ENCODE measurements at places on chromosomes 11 and 22.

- DNase-seq = no peak
Observed at GRCh38 chr22:46547179-46547882, 9.9 kb upstream of the CELSR1 start.

- no peak for DNase-seq
Observed at GRCh38 chr22:35465109-35465701, 65.3 kb downstream of the MCM5 start.

GRCh38 chr11:12052676-12053605, 44.5 kb upstream of the DKK3 start:
- no peak for DNase-seq

DNA sequence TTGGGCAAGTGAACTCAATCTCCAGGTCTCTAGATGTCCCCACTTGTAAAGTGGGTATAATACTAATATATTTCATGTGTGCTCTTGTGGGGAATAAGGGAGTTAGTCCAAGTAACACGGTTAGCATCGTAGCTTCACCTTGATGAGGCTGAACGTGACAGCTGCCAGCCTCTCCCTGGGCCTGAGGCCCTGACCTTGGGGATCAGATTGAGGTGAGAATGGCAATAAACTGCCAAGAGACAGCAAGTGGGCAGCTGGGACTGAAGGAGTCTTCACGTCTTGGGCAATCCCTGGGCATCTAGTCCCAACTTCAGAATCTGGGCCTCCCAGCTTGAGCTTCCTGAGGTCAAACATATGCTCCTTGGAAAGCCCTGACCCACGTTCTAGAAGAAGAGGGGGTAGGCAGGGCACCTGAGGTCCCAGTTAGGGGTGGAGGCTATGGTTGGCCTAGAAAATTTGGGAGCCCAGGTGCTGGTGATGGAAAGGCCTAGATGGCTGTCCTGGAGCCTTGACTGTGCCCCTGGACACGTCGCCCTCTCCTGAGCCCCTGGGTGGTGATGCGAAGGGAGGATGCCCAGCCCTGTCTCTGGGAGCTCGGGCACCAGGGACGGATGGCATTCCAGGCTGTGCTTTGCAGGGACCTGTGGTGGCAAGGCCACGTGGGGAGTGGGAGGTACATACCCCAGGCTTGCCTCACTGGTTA, 23.4 kb downstream of the ADAMTS15 start:
- DNase-seq = no peak

GRCh38 chr11:63851364-63851763, 12.5 kb downstream of the MARK2 start:
- DNase-seq = no peak

DNA sequence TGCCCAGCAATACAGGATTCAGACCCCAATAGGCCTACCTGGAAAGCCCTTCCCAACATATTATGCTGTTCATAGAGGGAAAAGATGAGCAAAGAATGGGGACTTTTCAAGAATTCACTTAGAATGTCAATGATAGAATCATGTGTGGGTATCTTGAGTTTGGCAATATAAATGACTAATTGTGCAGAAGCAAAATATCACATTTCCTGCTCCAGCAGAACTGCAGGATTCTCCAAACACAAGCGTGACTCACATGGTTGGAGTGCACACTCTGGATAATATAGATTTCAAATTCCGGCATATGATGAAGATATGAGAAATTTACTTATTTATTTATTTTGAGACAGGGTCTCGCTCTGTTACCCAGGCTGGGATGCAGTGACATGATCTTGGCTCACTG, 12.5 kb upstream of the APOL5 start:
- DNase-seq = no peak

DNA sequence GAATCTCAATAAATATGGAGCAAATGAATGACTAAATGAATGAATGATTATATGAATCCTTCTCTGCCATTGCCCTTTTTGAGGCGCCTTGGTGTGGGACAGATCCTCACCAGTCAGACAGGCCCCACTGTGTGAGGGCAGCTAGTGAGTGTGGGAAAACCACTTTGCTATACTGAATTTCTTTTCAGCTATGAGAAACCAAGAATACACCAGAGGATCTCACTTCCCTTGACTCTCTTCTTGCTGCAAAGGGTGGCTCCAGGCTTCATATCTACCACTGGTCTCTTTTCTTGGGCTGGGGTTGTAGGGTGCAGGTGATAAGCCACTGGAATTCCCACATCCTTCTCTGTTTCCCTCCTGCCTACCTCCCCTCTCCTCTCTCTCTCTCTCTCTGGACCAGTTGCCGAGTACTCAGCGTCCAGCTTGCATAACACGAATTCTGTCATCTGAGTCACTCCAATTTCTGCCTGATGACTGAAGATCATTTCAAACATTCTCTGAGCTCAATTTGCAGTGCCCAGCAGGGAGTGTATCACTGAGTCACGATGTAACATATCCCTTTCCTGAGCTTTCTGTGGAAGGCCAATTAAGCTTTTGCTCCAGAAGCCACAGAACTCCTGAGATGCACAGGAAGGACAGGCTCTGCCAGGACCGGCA, 304.3 kb upstream of the NCAM1 start:
- DNase-seq = no peak

DNA sequence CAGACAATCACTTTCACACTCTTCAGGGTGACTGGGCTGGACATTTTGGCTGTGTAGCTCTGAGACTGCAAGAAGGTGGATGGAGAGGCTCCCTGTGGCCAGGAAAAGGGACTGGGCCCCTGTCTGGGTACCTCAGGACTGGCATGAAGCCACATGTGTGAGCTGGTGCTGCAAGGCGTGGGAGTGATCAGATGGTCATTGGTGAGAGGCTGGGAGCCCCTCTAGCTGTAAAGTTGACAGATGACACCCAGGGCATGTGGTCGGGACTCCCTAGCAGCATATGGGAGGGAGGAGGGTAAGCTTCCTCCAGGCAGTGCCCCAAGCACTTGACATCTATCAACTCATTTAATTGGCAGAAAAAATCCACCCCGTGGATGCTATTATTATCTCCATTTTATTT, 18.9 kb upstream of the CABP2 start:
- DNase-seq = no peak

DNA sequence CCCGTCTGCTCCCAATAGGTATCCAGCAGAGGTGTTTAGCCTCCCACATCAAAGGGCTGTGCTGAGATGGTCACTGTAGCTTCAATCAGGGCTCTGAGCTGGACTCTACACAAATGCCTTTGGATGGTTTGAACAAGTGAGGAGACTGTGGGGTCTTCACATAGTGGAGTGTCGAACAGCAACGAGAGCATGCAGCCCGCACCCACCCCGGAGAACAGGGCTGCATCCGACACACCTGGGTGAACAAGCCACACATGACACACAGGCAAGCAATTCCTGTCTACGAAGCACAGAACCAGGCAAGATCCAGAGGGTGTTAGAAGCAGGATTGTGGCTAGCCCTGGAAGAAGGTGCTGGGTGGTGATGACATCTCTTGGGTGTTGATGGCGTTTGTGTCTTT, 58.0 kb upstream of the FGF3 start:
- DNase-seq = no peak

DNA sequence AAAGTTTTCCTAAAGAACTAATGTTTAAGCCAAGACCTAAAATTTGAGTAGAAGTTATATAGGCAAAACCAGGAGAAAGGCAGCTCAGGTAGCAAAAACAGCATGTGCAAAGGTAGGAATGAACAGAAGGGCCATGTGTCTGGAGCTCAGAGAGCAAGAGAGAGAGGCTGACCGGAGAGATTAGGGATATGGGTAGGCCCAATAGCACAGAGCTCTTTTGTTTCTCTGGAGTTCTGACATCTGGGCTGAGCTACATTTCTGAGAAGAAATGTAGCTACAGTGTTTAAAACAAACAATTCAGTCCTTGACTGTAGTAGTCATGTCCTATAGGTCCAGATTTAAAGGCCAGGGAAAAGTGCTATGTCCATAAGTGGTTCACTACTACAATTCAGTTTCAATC, 4.5 kb downstream of the C11orf97 start:
- no peak for DNase-seq

DNA sequence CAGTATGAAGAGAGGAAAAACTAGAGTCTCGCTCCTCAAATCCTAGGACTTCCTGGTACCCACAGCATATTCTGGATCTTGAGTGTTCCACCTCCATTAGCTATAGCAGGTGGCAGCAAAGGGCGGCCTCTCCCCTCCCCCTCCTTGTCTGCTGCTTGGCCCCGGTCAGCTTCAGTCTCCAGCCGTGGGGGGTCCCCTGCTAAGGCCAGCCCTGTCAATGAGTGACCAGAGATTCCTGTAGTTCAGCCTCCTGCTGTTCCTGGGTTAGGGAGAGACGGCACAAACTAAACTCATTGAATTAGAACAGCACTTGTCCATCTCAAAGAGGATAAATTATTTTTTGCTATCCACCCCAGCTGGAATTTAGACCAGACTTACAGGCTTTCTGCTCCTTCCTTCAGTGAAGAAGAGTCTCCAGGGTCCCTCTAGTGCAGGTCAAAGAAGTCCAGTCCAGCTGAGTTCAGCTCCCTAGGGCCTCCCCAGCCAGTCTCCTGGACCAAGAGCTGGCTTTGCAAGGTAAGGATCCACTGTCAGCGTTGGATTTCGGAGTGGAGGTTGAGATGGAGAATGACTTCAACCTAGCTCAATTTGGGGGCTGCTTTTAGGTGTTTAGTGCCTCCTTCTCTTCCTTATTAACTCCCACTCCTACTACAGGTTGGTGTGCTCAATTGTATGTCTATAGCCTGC, 1.1 kb upstream of the PHLDB1 start:
- DNase-seq = no peak

- no peak for DNase-seq
Observed at GRCh38 chr11:17810746-17811145, 76.2 kb downstream of the KCNC1 start.

GRCh38 chr22:17807578-17808410, 33.5 kb upstream of the BID start:
- no peak for DNase-seq

GRCh38 chr11:61627850-61628661, 47.2 kb upstream of the SYT7 start:
- DNase-seq = no peak

DNA sequence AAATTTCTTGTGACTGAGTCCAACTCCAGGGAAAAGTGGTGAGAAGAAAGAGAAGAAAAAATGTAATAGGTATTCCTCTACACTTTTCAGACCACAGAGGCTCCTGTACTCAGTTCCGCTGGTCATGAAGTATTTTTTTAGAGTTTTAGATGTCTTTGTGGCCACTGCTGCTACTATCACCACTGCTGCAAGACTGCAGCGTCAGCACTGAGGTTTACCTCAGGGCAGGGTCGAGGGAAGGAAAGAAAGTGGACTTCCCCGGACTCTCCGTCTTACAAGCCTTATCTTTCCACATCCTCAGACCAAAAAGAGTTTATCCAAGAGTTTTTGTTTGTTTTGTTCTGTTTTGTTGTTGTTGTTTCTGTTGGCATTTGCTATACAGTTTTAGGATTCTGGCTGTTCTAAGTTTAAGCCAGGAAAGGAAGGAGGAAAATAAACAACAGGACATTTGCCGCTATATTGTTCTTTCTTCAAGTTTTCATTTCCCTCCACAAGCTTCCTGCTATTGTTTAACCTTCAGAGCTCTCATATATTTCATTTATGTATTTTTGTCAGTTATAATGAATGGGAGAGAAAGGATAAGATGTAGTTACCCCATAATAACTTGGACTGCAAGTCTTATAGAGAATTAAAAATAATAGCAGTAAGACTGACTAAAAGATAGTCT, 919.3 kb downstream of the NTM start:
- DNase-seq = no peak

GRCh38 chr11:2122907-2123627, 16.1 kb downstream of the IGF2 start:
- DNase-seq = no peak

GRCh38 chr11:112029460-112029859, 4.3 kb downstream of the DLAT start:
- DNase-seq = no peak

GRCh38 chr11:9219115-9219514, 46.0 kb downstream of the DENND5A start:
- no peak for DNase-seq

- no peak for DNase-seq
Observed at GRCh38 chr11:96112192-96113128, 188.6 kb upstream of the MTMR2 start.

- DNase-seq = no peak
Observed at GRCh38 chr11:279040-279965, 1.1 kb downstream of the NLRP6 start.

- DNase-seq = no peak
Observed at GRCh38 chr11:46417711-46418110, 26.1 kb upstream of the CHRM4 start.

- DNase-seq = no peak
Observed at GRCh38 chr11:110921742-110922521, 209.7 kb upstream of the ARHGAP20 start.

Measured in NCI-H446 (cell line).